ENCODE measurements at places on chromosomes 3 and 15.

- peak; percentile 76 for DNase-seq
Measured at GRCh38 chr3:44761424-44762169, at the start of the genes KIAA1143 and KIF15. KIAA1143 (minus strand) TSS chr3:44761619; CDS start chr3:44761602, 17 bp downstream. KIF15 (plus strand) TSS chr3:44761794; CDS start chr3:44761866, 72 bp downstream.

- DNase-seq: no peak
Measured at GRCh38 chr3:182937293-182938051, 42.9 kb downstream of the DCUN1D1 start.

DNA sequence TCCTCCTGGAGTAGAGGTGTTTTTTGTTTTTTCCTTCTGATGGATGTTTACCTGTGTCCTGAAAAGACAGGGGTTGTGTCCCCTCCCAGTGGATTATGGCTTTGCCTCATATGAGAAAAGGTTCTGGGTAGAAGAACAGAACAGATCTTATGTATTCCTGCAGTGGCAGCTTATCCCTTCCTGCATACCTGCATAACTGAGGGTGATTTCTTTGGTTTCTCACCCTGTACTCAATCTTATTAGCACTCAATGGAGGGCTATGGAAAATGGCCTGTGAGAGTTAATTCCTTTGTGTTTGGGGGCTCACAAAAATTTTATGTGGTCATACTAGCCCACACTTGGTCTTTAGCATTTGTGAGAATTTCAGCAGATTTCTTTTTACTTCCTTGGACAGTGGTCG, 482.0 kb upstream of the ONECUT1 start:
- DNase-seq: no peak

- no peak for DNase-seq
Measured at GRCh38 chr3:119073258-119074001, 38.8 kb upstream of the IGSF11 start.

GRCh38 chr15:97521381-97522285, 438.9 kb upstream of the ARRDC4 start:
- DNase-seq: no peak

DNA sequence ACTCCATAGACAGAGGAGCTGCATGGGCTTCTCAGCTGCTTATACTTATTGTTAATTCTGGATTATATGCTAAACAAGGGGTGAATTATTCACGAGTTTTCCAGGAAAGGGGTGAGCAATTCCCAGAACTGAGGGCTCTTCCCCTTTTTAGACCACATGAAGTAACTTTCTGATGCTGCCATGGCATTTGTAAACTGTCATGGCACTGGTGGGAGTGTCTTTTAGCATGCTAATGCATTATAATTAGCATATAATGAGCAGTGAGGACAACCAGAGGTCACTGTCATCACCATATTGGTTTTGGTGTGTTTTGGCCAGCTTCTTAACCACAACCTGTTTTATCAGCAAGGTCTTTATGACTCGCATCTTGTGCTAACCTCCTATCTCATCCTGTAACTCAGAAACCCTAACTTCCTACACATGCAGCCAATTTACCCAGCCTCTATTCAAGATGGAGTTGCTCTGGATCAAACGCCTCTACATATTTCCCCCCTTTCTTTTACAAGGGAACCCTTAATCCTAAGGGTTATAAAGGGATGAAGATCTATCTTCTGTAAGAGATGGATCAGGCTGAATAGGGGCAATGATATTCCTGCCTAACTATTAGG, 12.1 kb upstream of the DMXL2 start:
- no peak for DNase-seq

DNA sequence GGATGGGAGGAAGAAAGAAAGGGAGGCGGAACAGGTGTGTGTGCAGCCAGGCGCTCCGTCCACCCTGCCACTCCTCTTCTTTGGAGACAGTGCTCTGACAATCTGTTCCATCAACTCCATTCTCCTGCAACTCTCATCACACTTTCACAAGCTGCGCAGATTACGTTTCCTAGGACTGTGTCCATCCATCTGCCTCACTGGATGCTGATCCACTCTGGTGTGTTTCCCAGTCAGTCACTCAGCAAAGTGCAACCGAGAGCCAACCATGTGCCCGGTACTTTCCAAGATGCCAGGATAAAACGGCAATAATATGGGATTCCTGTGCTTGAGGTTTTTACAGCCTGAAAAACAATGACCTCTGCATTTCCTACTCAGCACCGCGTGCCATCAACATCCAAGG, 59.6 kb downstream of the SLC12A8 start:
- DNase-seq: no peak

DNA sequence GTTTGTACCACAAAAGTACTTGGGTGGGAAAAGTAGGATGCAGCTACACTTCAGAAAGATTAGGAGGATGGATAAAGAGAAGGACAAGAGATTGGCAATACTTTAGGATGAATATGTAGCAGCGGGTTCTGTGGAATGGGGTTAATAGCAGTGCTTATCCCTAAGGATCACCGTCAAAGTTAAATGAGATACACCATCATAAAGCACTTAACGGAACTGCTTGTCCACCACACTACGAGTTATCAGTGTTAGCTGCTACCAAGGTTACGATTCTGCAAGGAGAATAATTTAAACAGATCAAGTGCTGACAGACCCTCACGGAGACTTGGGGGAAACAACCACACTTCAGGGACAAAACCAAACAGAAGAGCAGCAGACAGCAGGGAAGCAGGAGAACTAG, 963 bp downstream of the SHQ1 start:
- DNase-seq: no peak

DNA sequence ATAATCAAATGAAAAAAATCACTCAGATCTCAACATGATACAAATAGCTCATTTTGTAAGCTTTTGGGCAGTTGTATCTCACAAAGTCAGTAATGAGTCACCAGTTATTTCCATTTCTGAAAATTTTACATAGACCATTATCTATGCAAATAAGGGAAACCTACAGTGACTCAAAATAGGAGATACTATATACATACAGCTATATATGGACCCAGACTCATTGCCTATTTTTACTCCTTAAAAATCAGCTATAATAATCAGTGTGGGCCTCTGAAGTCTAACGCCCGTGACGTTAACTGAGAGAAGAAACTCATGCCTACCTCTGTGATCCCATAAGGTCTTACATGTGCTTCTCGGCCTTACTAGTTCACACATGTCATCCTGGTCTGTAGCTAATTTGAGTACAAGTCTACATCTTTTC, 31.6 kb downstream of the LRIG1 start:
- DNase-seq: no peak

DNA sequence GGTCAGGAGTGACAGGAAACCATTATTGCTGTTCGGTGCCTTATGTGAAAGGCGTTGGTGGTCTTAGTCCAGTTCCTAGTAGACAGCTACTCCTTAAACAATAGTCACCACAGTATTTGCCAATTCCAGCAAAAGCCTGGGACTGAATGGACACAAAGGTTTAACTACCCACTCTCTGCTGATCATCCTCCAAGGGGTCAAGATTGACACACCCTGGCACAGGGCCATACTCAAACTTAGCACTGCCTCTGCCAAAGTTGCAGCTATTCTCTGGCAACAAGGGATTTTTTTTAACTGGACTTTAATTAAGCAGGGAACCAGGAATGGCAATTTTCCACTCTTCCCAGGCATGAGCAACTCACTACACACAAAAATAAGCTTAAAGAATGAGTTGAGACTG, 193.9 kb downstream of the NLGN1 start:
- DNase-seq: no peak

- no peak for DNase-seq
Measured at GRCh38 chr3:170811515-170811914, 58.5 kb downstream of the RPL22L1 start.

- no peak for DNase-seq
Measured at GRCh38 chr3:5485427-5485826, 297.9 kb downstream of the EDEM1 start.

- DNase-seq: no peak
Measured at GRCh38 chr3:141498598-141499223, 11.9 kb downstream of the RASA2 start.

DNA sequence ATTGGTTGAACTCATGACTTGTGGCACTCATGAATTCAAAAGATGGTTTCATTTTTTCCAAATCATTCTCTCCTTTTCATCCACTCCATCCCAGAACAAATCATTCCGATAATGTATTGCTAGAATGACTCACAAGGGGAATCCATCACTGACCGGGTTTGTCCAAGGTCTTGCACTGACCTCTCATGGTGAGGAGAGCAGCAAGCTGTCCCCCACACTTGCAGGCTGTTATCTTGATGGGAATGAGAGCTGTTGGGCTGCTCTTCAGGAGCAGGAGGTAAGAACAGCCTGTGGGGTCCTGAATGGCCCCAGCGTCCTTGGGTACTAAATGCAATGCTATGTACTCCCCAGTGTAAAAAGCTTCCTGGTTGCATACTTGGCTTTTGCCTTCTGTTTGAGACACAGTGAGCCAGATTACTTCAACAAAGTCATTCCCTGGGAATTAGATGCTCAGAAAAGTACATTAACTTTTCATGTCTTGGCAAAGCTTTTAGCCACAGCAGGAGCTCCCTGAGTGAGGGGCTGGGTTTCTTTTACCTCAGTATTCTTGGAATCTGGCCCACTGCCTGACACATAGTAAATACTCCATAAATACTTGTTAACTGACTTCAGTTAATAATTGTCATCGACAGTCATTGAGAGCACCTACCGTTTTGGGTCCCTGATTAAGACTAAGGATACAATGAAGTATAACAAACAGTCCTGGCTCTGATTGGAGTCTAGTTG, 24.1 kb downstream of the CCNL1 start:
- DNase-seq: no peak

DNA sequence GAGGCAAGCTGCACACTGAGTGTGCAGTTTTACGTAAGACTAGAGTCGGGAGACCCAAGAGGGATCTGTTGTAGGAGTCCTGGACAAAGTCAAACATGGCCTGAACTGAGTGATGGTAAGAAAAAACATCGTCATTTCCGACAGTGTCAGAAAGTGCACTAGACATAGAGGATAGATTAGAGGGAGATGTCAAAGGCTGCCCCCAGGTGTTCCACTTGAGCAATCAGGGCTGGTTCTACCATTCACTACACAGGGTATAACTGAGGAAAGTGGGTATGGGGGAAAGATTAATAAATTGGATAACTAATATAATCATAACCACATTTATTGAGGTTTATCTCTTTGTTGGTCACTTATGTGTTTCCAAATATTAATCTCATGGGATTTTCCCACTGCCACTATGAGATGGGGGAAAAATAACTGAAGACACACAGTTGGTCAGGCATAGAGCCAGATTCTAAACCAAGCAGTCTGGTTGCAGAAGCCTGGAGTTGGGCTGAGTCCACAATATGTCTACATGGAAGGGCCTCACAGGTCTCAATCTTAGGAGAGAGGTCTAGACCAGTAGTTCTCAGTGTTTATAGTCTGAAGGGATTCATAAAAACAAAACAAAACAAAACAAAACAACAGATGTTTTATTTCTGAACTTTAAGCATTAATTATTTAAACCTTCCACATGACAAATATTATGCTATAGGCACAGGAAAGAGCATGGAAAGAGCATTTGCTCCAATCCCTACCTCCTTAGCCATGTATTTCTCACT, 766.5 kb downstream of the NTRK3 start:
- no peak for DNase-seq

DNA sequence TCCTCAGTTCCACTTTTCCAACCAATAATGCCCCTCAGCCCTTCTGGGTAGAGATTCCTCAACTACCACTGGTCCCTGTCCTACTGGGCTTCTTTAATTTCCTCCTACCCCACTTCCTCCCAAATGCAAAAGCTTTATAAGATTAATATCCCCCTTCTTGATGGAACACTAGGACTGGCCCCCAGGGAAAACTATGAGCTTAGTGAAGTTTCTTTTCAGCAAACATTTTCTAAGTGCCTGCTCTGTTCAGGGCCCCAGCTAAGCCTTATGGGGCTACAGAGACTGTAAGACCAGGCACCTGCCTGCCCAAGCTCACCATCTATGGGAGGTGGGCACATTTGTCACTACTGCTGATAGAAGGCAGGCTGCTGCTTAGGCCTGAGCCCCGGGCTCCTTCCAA, 79.4 kb downstream of the RPLP1 start:
- DNase-seq: no peak

DNA sequence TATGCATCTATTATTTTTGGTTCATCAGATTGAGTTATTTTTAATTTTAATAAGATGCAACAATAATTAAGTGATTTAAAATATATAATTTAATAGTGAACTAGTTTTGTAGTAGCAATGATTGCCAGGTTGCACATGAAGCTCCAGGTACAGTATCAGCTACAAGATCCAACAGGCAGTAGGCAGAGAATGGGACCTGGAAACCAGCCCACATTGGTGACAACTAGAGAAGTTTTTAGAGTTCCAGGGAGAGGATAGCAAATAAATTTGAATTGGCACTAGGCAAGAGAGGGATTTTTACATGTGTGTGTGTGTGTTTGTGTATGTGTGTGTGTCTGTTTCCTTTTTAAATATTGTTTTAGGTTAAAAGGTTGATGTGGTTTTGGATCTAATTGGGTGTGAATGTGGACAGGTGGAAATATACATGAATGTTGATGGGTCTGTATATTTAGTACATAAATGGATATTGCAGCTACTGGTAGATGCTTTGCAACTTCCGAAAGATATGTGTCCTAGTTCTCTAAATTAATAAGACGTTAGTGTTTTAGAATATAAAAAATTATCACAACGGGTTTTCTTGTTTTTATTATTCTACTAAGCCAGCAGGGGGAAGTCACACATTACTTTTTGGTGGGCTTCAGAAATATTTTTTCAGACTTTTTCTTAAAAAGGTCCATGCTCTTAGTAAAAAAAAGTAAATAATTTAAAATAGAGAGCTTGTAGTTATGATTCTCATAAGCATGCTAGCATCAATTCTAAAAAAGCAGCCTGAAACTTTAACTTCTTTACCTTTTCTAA, 110.1 kb upstream of the GBE1 start:
- DNase-seq: no peak

DNA sequence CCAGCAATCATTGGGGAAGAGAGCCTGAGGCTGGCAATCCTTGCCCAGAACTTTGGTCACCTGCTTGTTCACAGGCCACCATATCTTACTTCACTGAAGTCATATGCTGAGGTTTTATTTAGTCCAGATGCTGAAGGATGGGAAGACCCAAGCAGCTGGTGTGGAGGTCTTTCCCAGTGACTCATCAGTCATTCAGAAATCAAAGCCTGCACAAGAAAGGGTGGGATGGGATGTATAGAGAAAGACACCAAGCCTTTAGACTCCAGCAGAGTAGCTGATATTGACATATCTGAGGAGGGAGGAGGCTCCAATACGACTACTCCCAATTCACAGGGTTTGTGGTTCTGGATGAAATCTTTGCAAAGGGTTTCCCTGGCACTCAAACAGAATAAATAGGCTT, 13.0 kb upstream of the PHLDB2 start:
- DNase-seq: no peak

GRCh38 chr3:14614862-14615261, 36.7 kb upstream of the CCDC174 start:
- DNase-seq: no peak

DNA sequence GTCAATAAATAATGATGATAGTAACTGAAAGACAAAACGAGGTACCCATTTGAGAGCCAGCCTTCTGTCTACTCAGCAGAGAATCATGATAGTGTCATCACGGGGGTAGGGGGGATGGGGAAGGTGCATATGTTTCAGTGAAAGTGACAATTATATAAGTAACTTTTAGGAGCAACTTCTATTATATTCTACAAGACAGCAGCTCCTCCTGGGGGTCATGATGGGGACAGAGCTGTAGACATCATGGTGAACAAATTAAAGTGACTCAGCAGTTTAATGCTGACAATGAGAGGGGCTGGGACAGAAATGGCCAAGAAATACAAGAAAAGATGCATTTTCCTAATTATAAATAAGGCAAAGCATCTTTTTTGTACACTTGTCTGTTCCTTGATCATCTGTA, 11.8 kb downstream of the CAPN3 start:
- no peak for DNase-seq

- no peak for DNase-seq
Measured at GRCh38 chr3:117104381-117104780, 394.8 kb downstream of the TUSC7 start.

GRCh38 chr3:113496924-113497323, 18.0 kb downstream of the SPICE1 start:
- DNase-seq: no peak
